Activated T-helper 2 cell treated with anti-CD3 and anti-CD28 coated beads, Interferon-gamma antibody, Interleukin-2, Interleukin-4, amounts not matched to agents 10 μg/mL and 5 μg/mL and 100 μg/mL, durations not matched to agents 14 hours and 24 hours and 36 hours (primary cell): ENCODE measurements at places on chromosomes 13 and 19. TPM values are rescaled to one million over a fixed set of nuclear protein-coding genes. Genes with fewer than 3 reads are reported as not detected.

NLRP12 gene
- total RNA-seq: not detected in 2 replicates

CD22 gene
- total RNA-seq: 4.0 and 5.5 TPM in 2 replicates

ZNF813 gene
- total RNA-seq: 3.4 TPM in 2 replicates

ENOX1 gene
- total RNA-seq: 0.18 TPM in 1 of 2 replicates, not detected in the other

CSNK1G2 gene
- total RNA-seq: 89.1 and 90.7 TPM in 2 replicates

CYP4F22 gene
- 0.14 TPM in 2 replicates for total RNA-seq

ZNF675 gene
- 17.1 and 17.7 TPM in 2 replicates for total RNA-seq

DPF1 gene
- total RNA-seq: 3.2 and 3.4 TPM in 2 replicates

RPS19 gene
- total RNA-seq: 2,928 and 2,943 TPM in 2 replicates

SHISA2 gene
- total RNA-seq: 0.07 and 0.14 TPM in 2 replicates

PRR20D gene
- not detected in 2 replicates for total RNA-seq

SBK2 gene
- total RNA-seq: not detected in 2 replicates

SULT2A1 gene
- not detected in 2 replicates for total RNA-seq

FXYD1 gene
- total RNA-seq: 0.71 TPM in 1 of 2 replicates, not detected in the other

GJA3 gene
- 0.05 and 0.07 TPM in 2 replicates for total RNA-seq

MEX3D gene
- 14.9 and 15.4 TPM in 2 replicates for total RNA-seq

TMEM190 gene
- total RNA-seq: not detected in 2 replicates

GAPDHS gene
- not detected in 2 replicates for total RNA-seq

LMTK3 gene
- 3.1 and 5.1 TPM in 2 replicates for total RNA-seq

ANGPTL8 gene
- not detected in 2 replicates for total RNA-seq

UBAC2 gene
- 53.4 and 55.1 TPM in 2 replicates for total RNA-seq

ZNF677 gene
- 1.6 and 1.8 TPM in 2 replicates for total RNA-seq

SH2D3A gene
- total RNA-seq: 7.7 and 8.7 TPM in 2 replicates

TLE6 gene
- total RNA-seq: 1.4 and 1.5 TPM in 2 replicates

LGALS14 gene
- total RNA-seq: not detected in 2 replicates

ZNF790 gene
- total RNA-seq: 4.6 TPM in 2 replicates

STK24 gene
- 119 and 127 TPM in 2 replicates for total RNA-seq

KISS1R gene
- total RNA-seq: 7.1 and 8.0 TPM in 2 replicates

FUT1 gene
- total RNA-seq: 0.27 and 0.64 TPM in 2 replicates

SRRM5 gene
- total RNA-seq: 0.32 and 0.46 TPM in 2 replicates

TMEM221 gene
- not detected in 2 replicates for total RNA-seq

SELENOV gene
- not detected in 2 replicates for total RNA-seq

SIGLEC8 gene
- 0.07 and 0.18 TPM in 2 replicates for total RNA-seq

TNNT1 gene
- total RNA-seq: 0.27 and 1.3 TPM in 2 replicates

SPC24 gene
- total RNA-seq: 38.3 and 38.8 TPM in 2 replicates

SSC5D gene
- 0.41 and 0.71 TPM in 2 replicates for total RNA-seq

PLPPR3 gene
- not detected in 2 replicates for total RNA-seq

LRRC4B gene
- total RNA-seq: 0.18 TPM in 1 of 2 replicates, not detected in the other

PRR20A gene
- not detected in 2 replicates for total RNA-seq

FBXO46 gene
- total RNA-seq: 34.4 and 38.9 TPM in 2 replicates

LHFPL6 gene
- total RNA-seq: 4.8 and 5.8 TPM in 2 replicates

PODNL1 gene
- 0.41 TPM in 1 of 2 replicates, not detected in the other for total RNA-seq

ZNF415 gene
- 0.39 and 0.41 TPM in 2 replicates for total RNA-seq

OLFM4 gene
- not detected in 2 replicates for total RNA-seq

ZNF575 gene
- 1.7 and 2.1 TPM in 2 replicates for total RNA-seq

CGB1 gene
- total RNA-seq: not detected in 2 replicates

LHB gene
- total RNA-seq: 0.41 TPM in 1 of 2 replicates, not detected in the other

ZNF581 gene
- total RNA-seq: 26.6 and 27.0 TPM in 2 replicates

GPR4 gene
- total RNA-seq: not detected in 2 replicates

RNF113B gene
- total RNA-seq: not detected in 2 replicates

ZNF135 gene
- total RNA-seq: not detected in 2 replicates

TICAM1 gene
- total RNA-seq: 28.1 and 30.4 TPM in 2 replicates

CRX gene
- not detected in 2 replicates for total RNA-seq

POLD1 gene
- total RNA-seq: 153 and 162 TPM in 2 replicates

VMAC gene
- 3.1 and 3.8 TPM in 2 replicates for total RNA-seq

DZIP1 gene
- 0.48 and 0.64 TPM in 2 replicates for total RNA-seq

OR7A17 gene
- total RNA-seq: not detected in 2 replicates

EXOC3L2 gene
- total RNA-seq: not detected in 2 replicates

TNFSF9 gene
- 6.9 and 7.4 TPM in 2 replicates for total RNA-seq

CLEC17A gene
- 0.14 TPM in 1 of 2 replicates, not detected in the other for total RNA-seq
